Activated T-cell treated with anti-CD3 and anti-CD28 coated beads for 4 hours (primary cell): ENCODE measurements at places on chromosomes 6 and 20.
A peak's percentile ranks its signal among the peaks of the same experiment; 100 is the strongest.

DNA sequence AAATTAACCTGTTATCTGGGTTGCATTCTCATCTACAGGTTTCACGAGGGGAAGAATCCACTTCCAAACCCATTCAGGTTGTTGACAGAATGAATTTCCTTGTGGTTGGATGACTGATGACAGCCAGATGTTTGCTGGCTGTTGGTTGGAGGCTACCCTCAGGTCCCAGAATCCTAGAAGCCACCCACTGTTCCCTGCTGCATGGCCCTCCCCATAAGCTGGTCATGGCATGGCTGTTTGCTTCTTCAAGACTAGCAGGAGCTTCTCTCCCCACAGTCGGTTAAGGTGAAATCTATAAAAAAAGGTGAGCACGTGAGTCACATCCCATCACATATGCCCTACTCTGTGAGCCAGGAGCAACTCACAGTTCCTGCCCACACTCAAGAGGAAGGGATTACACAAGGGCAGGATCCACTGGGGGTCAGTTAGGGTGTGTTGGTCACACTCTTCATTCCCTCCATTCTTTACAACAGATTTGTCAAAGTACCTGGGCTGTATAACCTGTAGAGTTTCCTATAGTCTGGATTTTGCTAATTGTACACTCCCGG, 19.5 kb upstream of the RPS10 start:
- DNase-seq = no peak

GRCh38 chr6:149938571-149939355, 3.1 kb upstream of the ULBP2 start:
- no peak for DNase-seq

DNA sequence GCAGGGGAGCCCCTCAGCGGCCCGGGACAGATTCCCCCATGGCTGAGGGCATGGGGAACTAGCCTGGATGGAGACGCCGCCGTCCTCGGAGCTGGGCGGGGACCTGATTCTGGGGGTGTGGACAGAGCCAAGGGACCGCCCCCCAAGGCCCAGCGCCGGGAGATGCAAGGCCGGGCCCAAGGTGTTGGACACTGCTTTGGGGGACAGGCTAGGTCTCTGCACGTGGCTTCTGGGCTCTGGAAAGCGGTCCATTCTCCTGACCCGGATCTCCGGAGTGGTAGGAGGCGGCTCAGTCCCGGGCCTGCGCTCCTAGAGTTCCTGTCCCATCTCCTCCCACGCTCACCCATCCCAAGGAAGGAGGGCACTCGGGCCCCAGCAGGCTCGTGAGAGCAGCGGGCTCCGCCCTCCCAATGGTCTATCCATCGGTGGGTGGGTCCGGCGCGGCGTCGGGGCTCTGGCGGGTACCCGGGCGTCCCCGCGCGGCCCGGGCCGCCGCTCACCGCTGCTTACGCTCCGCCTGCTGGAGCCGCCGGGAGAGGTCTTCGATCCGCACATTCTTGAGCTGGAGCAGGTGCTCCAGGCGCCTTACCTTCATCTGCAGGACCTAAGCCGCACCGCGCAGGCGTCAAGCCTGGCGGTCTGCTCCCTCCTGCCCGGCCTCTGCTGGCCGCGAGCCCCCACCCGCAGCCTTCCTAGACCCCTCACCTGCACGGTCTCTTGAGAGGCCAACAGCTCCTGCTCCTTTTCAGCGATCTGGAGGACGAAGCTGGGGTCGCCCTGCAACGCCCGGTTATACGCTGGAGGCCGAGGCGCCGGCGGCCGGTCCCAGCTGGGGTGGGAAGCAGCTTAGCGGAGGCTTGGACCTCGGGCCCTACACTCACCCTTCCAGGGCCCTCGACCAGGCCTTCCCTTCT, 3.3 kb downstream of the SPEF1 start:
- no peak for DNase-seq

- no peak for DNase-seq
Observed at GRCh38 chr20:9130521-9130920, 61.6 kb downstream of the PLCB4 start.

DNA sequence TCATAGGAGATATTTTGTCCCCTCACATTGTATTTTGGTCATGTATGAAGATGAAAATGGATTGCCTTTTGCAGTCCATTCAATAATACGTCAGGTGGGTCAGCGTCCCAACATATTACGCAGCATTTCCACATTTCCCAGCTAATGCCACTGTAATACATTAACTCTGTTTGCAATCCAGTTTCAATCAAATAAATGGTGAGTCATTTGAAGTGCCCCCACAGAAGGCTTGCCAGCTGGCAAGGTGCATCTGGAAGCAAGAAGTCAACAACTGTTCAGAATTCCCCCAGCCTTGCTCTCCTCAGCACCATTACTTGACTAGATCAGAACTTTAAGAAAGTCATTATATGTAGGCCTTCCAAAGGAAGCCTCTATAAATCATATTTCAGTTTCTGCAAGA, 50.4 kb downstream of the PHACTR1 start:
- DNase-seq = no peak

GRCh38 chr20:38961530-38962043, 557 bp upstream of the DHX35 start:
- peak; percentile 7 for DNase-seq

DNA sequence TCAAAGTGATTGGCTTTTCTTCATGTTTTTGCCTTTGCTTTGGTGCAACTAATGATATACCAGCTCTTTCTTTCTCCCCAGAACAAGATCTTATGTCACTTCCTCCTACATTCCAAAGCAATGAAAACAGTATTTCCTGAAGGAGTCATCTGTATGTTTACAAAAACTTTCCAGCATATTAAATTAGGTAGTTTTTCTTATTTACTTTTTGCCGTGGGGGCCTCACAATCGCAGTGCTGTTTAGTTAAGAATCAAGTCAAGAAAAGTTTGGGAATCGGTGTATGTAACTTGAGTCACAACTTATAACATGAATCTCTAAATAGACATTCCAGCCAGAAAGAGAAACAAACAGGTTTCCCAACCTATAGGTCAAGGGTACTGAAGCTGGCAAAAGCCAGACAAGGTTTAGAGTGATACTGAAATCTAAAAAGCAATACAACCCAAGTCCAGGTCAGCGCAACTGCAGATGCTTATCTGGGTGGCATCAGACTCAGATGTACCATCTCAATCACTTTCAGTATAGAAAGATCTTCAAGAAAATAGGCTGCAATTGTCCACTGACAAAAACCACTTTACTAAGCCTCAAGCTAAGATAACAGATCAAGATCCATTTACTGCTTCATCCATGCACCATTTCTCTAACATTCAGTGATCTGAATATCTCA, 63.6 kb downstream of the IPCEF1 start:
- no peak for DNase-seq

DNA sequence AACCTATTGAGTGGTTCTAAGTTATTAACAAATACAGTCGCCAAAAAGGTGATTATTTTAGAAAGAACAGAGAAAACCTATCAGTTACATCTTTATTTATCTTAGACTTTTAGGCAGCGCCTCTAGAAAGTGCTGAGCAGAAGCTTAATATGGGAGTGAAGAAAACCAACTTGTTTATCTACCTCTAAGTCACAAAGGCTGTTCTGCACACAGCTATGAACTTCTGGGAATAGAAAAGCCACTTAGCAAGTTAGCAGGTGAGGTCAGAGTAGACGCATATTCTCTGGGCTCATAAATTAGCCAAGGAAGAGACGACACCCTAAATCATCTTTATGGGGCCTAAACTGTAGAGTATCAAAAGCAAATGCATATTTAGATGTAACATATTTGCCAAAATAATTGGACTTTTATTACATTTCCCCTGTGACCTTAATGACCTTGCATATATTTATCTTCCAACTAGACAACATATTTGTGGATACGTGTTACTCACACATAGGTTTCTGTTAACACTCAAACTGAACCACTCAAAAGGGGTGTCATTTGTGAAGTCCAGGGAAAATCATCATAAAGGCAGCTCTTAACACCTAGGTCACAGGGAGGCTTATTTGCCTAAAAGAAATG, 267.1 kb downstream of the ADGB start:
- DNase-seq = no peak

DNA sequence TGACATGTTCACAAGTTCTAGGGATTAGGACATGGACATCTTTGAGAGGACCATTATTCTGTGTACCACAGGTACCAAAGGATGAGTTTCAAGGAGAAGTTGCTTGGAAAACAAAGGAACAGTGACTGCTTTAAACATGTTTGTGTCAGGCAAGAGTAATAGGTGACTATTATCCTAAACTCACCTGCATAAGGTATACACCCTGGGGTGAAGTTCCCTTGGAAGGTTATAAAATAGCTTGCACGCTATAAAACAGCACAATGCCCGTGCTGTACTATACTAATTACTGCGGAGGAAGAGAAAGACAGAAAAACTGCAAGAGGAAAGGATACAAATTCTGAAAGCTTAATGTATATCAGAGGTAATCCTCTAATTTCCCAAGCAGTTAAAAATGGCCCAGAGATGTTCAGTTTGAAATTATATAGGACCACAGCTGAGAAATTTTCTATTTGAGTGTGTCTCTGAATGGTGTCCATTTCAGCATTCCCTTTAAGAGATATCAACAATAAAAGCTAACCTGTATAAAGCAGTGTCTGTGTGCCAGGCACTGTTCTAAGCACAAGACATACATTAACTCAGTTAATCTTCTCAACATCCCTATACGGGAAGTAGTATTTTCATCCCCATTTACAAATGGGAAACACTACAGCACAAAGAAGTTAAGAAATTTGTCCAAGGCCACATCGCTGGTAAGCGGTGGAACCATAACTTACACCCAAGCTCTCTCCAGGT, 19.7 kb downstream of the TBC1D32 start:
- DNase-seq = no peak

GRCh38 chr20:19693508-19693907, 64.5 kb upstream of the RIN2 start:
- DNase-seq = no peak

GRCh38 chr6:15244620-15245360, 1.1 kb upstream of the JARID2 start:
- DNase-seq = peak; percentile 38

DNA sequence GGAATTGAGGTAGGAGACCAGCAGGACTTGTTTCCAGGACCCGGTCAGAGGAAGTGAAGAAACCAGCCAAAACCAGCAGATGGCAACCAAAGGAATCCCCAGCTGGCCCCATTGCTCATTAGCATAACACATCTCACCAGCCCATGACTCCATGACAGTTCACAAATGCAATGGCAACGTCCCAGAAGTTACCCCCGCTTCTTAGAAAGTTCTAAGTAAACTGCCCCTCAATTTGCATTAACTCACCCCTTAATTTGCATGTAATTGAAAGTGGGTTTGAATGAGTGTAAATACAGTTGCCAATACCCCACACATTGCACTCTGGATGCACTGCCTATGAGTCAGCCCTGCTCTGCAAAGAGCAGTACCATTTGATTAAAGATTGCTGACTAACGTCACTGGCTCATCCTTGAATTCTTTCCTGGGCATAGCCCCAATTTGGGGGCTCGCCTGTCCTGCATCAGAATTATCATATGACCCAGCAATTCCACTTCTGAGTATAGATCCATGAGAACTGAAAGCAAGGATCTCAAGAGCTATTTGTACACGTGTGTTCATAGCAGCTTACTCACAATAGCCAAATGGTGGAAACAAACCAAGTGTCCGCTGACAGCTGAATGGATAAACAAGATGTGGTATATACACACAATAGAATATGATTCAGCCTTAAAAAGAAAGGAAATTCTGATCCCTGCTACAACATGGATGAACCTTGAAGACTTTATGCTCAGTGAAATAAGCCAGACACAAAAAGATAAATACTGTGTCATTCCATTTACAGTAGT, 36.4 kb downstream of the MYLK4 start:
- DNase-seq = no peak

GRCh38 chr6:80967609-80968008, 784.9 kb downstream of the TENT5A start:
- DNase-seq = no peak

- no peak for DNase-seq
Observed at GRCh38 chr6:116251568-116252384, 2.1 kb downstream of the TSPYL4 start.

DNA sequence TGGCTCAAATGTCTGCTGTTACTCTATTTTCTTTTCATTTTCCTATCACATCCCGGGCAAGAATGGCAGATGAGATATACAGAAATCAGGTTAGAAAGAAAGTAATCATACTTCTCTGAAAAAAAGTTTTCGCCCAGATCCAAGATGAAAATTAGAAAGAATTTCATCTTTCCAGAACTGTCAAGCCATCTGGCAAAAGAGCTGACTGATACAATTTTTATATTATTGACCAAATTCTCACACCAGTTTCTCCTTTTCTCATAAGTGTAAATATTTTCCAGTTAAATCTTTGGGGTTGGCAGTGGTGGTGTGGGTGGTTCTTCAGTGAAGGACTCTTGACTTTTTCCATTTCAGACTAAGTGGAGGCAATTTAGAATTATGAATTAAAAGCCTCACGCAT, 371.9 kb downstream of the CD83 start:
- no peak for DNase-seq

DNA sequence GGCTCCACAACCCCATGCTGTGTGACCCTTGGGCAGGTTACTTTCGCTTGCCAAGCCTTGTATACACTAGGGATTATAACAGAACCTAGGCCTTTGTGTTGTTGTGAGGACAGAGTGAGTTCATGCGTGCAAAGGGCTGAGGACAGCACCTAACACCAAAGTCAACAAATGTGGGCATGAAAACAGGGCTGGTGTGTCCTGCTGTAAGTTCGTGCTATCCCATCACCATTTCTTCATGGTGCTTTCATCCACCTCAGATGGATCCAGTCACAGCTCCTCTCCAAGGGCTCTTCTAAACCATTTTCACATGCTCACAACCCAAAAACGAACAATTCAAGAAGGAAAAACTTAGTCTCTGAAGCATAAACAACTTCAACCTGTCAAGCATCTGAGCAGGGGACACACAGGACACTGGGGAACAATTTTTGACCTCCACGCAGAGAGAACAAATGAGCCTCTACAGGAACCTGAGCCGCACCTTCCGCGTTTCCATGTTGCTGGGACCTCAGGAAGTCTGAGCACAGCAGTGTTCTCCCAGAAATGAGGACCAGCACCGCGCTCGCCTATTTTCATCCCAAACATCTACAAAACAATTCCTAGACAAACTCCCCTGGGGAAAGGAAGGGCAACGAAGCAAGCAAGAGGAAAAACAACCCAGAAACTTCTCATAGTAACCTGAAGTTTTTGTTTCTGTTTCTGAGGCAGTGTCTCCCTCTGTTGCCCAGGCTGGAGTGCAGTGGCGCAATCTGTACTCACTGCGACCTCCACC, 3.1 kb downstream of the LRP11 start:
- no peak for DNase-seq

GRCh38 chr6:138455746-138456400, 43.4 kb downstream of the NHSL1 start:
- DNase-seq = no peak

GRCh38 chr6:170032706-170033309, 258.1 kb downstream of the DLL1 start:
- no peak for DNase-seq

- no peak for DNase-seq
Observed at GRCh38 chr6:170542031-170542719, 10.9 kb downstream of the PSMB1 start.

- no peak for DNase-seq
Observed at GRCh38 chr6:134026597-134026996, 25.8 kb downstream of the SLC2A12 start.

DNA sequence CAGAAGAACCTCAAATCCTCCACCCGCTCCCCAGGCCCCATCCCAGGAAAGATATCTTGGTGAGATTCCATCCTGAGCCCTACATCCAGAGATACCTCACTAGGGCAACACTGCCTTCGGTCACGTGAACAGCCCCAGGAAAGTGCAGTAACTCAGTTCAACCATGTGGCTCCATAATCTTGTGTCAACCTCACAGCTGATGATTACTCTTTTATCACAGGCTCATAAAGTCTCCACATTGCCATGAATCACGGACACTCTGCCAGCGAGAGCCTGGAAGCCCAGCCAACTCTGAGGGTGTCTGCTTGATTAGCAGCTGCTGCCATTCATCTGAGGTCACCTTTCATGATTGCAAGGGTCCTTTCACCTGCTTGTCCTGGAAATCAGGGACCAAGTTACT, 175.8 kb upstream of the LRFN2 start:
- no peak for DNase-seq
